SW480 (cell line): ENCODE measurements at places on chromosomes 3 and 15.
A peak's percentile ranks its signal among the peaks of the same experiment; 100 is the strongest.

- no peak for DNase-seq
These were observed 78.8 kb upstream of the NSMCE3 start for GRCh38 chr15:29348336-29348914.

- no peak for DNase-seq
These were observed 42.1 kb downstream of the GOLGA6A start for GRCh38 chr15:74040109-74040850.

DNA sequence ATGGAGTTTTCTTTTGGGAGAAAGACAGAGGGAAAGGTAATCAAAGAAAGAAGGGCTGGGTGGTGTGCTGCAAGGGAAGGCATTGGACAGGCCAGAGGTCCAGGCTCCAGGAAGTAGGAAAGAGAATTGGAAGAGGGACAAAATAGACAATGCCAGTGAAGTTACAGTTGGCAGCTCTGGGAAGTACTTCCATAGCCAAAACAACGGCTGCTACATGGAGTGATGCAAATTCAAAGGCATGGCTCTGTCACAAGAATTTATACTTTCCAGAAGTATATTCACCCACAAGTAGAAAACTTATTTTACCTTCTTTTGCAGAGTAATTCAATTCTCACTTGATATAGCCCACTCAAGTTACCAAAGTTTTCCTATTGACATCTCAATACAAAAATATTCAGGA is 191.5 kb downstream of the TNIK start:
- DNase-seq, result no peak

DNA sequence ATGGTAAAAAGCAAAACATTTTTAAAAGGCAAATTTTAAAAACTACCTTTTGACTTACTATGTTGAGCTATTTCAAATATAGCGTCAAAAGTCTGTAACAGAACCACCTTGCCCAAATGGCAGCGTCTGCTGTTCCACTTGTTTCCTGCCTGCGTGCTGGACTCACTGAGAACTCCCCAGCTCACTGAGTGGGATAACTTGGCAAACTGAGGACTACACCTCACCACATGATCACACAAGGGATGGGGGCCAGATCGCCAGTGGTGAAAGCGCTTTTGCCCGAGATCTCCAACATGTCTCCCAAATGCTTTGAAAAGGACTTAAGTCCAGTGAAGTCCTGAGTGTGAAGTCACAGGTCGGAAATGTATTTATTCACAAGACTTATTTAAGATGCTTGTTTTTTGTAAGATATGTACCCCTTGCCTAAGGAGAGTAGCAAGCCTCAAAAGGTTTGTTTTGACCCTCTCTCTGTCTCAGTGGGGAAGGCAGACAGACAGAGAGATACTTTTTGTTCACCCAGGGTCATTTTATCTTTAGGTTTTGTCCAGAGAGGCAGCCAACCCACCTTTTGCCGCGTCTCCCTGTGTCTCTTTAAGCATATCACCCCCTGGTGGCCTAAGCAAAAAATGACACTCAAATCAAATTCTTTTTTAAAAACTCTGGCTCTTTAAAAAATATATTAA is 192.6 kb downstream of the PDZRN3 start:
- DNase-seq, result peak; percentile 43

- no peak for DNase-seq
These were observed 10.3 kb upstream of the STAB1 start for GRCh38 chr3:52484680-52485461.

DNA sequence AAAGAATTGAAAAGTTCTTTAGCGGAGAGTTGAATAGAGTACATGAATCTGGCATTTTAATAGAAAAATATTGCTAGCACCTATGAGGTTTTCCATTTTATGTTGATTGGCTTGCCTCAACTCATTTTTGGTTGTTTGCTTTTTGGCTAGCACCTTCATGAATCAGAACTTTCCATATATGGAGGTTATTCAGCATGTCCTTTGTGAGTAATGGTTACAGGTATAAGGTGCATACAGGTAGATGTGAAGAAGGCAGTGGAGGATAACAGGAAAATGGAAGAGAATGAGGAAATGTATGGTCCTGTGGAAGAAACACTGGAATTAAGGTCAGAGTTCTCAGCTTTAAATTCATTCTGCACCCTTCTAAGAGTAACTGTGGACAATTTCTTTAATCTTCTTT is 98.1 kb upstream of the GBE1 start:
- DNase-seq, result no peak

DNA sequence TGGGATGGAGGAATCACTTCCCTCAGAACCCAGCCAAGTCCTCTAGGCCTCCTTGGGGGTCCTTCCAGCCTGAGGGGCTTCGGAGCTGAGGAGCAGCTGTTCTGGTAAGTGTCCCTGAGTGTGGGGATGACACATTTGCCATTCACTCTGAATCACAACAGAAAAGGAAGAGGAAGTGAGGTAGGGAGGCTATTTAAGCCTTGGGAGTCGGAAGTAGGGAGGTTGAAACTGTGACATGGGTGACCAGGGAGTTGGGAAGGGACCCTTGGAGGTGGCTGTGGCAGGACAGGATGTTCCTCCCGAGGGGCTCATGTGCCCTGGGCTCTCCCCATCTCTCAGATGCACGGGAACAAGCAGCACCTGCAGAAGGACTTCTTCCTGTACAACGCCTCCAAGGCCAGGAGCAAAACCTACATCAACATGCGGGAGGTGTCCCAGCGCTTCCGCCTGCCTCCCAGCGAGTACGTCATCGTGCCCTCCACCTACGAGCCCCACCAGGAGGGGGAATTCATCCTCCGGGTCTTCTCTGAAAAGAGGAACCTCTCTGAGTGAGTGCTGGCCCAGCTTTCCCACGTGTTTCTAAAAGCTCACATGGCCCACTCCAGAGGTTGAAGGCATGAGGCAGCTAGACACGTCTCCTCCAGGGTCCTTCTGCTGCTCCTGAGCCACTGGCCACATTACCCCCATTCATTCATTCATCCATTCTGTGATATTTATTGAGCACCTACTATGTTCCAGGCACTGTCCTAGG is 43.3 kb downstream of the CAPN3 start:
- DNase-seq, result no peak

- no peak for DNase-seq
These were observed 35.2 kb downstream of the ZNF710 start for GRCh38 chr15:90036343-90036742.

- DNase-seq, result no peak
These were observed 125.5 kb downstream of the GREM1 start for GRCh38 chr15:32843219-32843815.

DNA sequence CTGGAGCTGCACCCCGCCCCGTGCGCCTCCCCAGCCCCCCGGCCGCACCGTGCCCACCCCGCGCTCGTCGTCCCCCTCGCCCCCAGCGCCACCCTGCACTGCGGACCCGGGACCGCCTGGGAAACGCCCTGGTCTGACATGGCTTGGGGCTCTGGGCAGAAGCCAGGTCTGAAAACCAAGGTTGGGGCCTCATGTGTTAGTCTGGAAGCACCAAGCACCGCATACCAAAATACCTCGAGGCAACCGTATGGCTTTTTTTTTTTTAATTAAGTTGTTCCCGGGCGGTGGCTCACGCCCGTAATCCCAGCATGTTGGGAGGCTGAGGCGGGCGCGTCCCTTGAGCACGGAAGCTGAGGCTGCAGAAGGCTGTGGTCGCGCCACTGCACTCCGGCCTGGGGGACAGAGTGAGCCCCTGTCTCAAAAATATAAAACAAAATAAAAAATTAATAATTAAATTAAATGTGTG is 91.5 kb upstream of the CHD2 start:
- peak; percentile 74 for DNase-seq

GRCh38 chr3:61569856-61570580 is 8.6 kb downstream of the PTPRG start:
- no peak for DNase-seq

- no peak for DNase-seq
These were observed 313.5 kb upstream of the RARB start for GRCh38 chr3:25114532-25114931.

- no peak for DNase-seq
These were observed 356.1 kb upstream of the ICE2 start for GRCh38 chr15:60835020-60835419.

DNA sequence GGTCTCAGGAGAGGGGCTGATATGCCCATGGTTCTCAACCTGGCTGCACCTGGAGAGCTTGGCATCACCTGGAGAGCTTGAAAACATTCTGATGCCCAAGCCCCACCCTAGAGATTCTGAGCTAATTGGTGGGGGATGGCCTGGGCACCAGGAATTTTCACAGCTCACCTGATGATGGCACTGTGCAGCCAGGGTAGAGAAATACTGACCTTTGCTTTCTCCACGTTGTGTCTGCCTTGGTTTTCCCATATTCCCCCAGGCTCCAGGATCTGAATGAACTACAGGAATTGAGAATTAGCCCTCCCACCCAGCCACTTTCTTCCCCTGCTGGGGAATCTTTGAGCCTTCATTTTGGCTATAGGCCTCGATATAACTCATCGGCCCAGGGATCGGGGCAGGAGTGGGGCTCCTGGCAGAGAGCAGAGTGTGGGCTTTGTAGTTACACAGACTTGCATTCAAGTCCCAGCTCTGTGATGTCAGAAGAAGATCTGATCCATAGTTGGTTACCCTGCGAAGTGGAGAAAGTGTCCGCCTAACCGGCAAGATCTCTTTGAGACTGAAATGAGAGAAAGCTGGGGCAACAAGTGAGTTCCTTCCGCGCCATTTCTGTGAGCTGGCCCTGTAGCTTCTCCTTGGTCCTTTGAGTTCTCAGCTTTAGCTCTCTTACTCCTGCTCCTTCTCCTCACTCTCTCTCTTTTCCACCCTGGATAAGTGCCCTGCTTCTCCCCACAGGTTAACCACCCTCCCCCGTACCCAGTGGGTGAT is 33.1 kb upstream of the UBE2Q2 start:
- peak; percentile 63 for DNase-seq

GRCh38 chr3:148648685-148649352 is 48.9 kb upstream of the AGTR1 start:
- DNase-seq, result no peak

- no peak for DNase-seq
These were observed 76.9 kb downstream of the OCA2 start for GRCh38 chr15:28022181-28022580.

- DNase-seq, result no peak
These were observed 362.1 kb downstream of the EPHB1 start for GRCh38 chr3:135157045-135157740.

DNA sequence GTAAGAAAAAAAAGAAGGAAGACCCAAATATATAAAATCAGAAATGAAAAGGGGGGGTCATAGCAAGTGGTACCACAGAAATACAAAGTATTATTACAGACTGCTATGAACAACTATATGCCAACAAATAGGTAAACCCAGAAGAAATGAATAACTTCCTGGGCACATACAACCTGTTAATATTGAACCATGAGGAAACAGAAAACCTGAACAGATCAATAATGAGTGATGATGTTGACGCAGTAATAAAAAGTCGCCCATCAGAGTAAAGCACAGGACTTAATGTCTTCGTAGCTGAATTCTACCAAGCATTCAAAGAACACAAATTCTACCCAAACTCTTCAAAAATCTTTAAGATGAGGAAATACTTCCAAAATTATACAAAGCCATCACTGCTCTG is 921.6 kb upstream of the SEMA6D start:
- no peak for DNase-seq

DNA sequence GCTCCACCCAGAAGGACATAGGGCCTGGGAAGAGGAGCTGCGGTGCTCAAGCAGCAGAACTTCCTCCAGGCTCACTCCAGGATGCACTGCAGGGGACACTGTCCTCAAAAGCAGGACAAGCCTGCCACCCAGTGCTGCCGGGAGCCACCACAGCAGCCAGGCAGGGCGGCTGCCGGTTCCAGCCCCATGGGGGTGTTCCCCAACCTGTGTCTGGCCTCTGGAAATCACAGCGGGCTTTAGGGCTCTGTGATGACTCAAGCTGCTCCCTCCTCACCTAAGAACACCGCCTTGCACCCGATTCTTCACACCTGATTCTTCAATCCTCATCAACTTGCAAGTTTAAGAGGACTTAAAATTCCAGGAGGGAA is 71.9 kb upstream of the SLC6A11 start:
- DNase-seq, result peak; percentile 40

DNA sequence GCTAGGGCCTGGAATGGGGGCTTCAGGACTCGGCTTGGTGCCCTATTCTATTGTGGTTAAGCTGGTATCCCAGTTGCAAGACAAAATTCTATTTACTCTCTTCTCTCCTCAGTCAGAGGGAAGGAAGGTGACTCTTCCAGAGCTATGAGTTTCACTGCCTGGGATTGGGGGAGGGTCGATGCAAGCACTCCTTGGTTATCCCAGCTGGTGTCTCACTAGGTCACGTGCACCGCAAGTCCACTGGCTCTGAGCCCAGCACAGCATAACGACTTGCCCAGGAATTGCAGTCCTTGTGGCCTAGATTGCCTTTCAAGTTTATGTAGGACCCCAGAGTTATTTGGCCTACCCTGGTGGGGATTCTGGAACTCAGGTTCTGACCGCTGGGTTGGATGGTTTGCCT is 958.8 kb downstream of the IGSF11 start:
- no peak for DNase-seq

DNA sequence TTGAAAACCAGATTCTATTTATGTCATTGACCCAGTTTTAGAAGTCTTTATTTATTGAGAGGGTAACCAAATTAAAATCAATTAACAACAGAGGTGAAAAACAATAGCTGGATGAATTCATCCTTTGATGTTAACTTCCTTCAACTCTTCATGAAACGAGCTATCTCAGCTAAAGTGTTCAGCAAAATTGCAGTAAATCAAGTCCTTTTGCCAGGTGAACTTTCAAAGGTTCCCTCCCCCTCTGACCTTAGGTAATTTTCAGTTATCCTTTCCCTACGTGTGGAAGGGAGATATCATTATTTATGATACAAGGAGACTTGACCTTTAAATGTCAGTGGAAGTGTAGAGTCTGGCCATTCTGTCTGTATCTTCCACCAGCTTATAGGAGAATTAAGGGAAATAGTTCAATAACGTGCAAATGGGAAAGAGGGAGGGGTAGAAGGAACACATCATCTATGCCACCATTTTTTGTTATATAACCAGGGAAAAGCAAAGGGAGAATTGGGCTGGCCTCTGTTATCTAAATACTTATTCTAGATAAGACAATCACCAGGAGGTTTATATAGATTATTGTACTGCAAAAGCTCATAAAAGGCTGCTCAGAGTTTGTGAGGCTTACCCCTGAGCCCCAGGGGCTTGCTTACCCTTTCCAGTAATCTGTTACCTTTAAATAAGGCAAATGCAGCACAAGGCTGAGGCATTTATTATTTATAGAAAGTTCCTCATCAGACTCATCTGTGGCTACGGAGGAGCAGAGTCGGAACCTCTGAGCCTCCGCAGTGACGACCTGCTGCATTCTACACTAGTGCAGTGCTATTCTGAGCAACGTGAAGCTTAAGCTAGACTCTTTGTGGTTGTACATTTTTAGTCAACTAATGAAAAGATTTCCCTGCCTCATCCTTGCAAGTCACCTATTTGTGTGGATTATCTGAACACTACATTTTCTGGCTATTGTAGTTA is 97.7 kb upstream of the ZBED2 start:
- no peak for DNase-seq

GRCh38 chr3:8237893-8238292 is 263.7 kb upstream of the LMCD1 start:
- DNase-seq, result no peak

DNA sequence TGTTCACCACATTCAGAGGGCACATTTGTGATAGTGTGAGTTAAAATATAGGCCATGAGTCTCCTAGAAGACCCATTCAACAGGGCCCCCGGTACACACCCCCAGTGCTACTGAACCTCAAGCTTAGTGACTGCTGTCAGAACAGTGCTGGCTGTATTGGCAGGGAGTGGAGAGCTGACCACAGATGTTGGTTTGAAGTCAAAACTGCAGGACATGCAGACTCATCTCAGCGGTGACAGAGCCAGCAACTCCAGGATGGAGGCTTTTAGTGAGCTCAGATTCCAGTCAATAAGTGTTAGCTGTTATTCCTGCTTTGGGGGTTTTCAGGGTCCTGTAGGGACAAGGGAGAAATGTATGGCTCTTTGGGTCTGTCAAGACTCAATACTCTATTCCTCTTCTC is 29.1 kb downstream of the PRR20G start:
- no peak for DNase-seq

GRCh38 chr3:134754768-134755559 is 40.1 kb upstream of the EPHB1 start:
- peak; percentile 14 for DNase-seq
